Spleen (tissue), 13 donors: ENCODE measurements at places on chromosomes 12 and 14. TPM values are rescaled to one million over a fixed set of nuclear protein-coding genes. Genes with fewer than 3 reads are reported as not detected.
A peak's percentile ranks its signal among the peaks of the same experiment; 100 is the strongest.

The ZFHX2 gene
- total RNA-seq: 2.9 TPM

The PRKD1 gene
- 5.2 TPM for total RNA-seq

The KRT3 gene
- not detected for total RNA-seq

The RNF10 gene
- 248 TPM for total RNA-seq

The SLC25A21 gene
- 0.16 TPM for total RNA-seq

The PTPRQ gene
- not detected for total RNA-seq

The LRFN5 gene
- 2.9 TPM for total RNA-seq

The SERPINA10 gene
- total RNA-seq: not detected

The SYCP3 gene
- total RNA-seq: 0.39 TPM

The CD4 gene
- 125 TPM for total RNA-seq

GRCh38 chr14:104678346-104678745 is 11.1 kb upstream of the INF2 start:
- DNase-seq: peak; percentile 80

DNA sequence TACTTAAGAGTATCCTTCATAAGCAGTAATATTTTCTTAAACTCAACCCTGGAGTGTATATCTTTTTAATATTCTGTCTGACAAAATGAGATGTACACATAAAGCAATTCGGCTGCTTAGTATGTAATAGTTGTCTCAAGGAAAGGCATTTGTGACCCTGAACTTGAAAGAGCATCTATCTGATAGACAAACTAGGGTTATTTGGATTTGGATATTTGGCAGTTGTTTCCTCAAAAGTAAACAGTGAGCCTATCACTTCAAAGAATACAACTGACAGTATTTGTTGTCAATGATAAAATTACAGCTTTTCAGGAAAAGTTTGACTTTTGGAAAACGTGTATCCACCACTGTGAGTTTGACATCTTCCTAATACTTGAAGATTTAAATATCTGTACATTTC is 123.4 kb downstream of the TGFB3 start:
- DNase-seq: no peak

GRCh38 chr12:83136411-83136810 is 449.7 kb downstream of the TMTC2 start:
- no peak for DNase-seq

GRCh38 chr12:15165012-15165659 is 56.1 kb downstream of the RERG start:
- no peak for DNase-seq

DNA sequence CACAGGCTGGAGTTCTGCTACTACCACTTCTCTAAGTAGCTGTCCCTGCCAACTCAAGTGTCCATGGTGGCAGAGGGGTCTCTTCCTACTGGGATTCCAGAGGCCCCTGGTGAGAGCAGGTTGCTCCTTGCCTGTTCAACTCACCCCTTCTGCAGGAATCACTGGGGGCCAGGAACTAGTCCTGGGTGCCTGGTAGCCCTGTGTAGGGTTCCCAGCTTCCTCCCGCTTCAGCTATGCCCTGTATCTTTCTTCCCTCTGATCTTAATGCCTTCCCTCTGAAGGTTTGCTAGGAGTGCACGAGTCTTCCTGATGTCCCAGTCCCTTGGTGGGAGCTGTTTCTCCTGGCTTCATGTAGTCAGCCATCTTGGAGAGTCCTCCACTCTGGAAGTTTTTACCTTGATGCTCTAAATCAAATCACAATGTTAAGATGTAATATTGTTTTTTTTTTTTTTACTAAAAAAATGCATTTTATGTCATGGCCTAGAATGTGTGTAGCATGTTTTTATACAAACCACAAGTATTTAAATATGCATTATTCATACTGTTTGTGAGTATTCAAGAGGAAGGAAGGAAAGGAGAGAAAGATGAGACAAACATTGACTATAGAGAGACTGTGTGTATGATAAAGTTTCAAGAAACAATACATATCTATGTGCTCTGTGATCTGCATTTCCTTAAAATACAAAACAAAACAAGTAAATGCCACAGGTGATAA is 54.7 kb downstream of the FRS2 start:
- no peak for DNase-seq

GRCh38 chr14:34368115-34368970 is 93.7 kb downstream of the SPTSSA start:
- no peak for DNase-seq

GRCh38 chr12:110742096-110742717 is 484 bp downstream of the PPP1CC start:
- DNase-seq: no peak

DNA sequence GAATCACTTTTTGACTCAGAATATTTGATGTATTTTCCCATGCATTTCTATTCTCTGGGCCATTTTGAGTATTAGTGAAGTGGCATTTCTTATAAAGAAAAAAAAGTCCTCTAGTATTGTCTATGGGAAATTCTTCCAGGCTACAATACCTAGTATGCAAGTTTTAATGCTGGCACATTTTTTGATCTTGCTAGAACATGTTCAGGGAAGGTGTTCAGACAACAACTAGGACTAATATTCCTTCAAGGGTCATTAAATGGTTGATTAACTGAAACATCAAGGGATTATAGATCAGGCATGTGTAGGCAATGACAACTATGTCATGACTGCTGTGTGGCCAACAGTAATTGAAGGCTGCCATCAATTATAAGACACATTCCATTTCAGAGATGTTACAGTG is 7.7 kb downstream of the CCDC184 start:
- DNase-seq: no peak

- DNase-seq: no peak
Measured at GRCh38 chr14:76109087-76109880, 42.4 kb upstream of the GPATCH2L start.

DNA sequence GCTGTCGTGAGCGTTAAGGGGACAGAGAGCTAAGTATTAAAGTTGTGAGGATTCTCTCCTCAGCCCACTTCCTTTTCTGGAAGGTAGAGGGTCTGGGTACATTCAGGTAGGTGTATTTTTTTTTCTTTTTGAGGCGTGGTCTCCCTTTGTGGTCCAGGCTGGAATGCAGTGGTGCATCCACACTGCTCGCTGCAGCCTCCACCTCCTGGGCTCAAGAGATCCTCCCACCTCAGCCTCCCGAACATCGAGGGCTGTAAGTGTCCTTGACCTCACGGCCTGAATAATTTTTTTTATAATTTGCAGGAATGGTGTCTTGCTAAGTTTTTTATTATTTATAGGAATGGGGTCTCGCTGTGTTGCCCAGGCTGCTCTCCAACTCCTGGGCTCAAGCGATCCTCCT is 1.4 kb downstream of the PUS1 start:
- no peak for DNase-seq

DNA sequence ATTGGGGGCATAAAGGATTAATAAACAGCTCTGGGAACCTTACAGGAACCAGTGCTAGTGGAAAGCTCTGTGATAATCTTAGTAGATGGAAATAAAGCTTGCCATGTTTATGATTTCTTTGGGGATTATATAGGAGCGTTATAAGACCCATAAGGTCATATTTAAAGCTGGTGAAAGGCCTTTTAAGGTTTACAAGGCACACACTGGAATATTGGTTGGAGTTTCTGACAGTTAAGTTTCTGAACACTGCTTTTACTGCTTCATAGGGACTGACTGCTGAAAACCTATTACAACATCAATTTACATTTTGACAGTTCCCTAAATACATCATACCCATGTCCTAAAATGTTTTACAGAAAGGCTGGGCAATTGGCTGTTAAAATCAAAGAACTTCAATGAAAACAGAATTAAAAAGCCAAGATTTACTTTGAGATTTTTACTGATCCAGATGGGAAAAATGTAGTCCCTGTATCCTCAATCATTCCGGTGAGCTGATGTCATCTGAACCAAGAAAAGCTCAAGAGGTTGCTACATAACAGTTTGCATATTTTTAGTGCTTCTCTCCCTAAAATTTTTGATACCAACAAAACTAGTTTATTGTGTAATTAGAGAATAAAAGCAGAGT is 153.7 kb upstream of the IGF1 start:
- DNase-seq: no peak

- no peak for DNase-seq
Measured at GRCh38 chr12:29622251-29622650, 124.8 kb upstream of the OVCH1 start.

DNA sequence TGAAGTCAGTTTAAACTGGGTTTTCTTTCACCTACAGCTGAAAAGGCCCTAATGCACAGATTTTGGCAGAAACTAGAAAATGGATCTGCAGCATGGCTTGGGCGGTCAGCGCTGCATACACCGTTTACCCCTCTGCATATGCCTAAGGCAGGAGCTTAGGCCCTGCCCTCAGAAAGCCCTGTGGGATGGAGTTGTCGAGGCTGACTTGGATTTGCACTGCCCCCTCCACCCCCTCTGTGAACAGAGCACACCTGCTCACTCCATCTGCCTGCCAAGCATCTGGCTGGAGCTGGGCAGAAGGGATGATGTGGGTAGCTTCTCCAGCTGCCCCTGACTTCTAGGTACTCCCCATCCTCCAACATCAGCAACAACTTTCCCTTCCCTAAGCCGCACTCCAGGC is 41.9 kb downstream of the TTC7B start:
- no peak for DNase-seq

DNA sequence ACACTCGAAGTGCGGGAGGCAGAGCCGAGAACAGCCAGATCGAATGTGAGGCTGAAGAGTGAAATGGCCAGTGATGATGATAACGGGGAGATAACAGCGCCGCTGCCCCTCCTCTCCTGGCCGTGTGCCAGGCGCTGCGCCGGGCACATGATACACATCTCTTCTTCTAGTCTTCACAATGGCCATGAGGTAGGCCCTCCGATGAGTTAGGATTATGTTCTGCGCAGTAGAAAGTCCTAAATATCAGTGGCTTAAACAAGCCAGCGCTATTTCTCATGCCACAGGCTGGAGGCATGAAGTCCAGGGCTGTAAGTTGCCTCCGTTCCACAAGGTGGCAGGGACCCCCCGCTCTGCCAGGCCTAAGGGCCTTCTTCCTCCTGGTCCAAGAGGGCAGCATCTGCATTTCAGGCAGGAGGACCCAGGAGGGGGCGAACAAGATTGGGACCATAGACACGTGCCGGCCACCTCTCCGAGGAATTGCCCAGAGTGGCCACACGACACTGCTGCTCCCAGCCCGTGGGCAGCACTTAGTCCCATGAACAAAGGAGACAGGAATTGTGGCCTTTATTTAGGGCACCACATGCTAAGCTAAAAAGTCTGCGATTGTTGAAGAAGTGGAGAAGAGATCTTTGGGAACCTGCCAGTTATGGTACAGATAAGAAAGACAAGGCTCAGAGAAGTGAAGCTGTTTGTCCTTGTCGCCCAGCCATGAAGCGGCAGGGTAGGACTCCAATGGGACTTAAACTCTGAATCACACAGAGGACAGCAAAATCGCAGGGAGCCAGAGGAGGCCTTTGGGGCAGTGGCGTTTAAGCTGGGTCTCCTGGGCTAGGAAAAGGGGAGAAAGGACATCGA is 10.9 kb upstream of the HVCN1 start:
- no peak for DNase-seq

GRCh38 chr12:102568276-102568675 is 87.9 kb upstream of the IGF1 start:
- no peak for DNase-seq

DNA sequence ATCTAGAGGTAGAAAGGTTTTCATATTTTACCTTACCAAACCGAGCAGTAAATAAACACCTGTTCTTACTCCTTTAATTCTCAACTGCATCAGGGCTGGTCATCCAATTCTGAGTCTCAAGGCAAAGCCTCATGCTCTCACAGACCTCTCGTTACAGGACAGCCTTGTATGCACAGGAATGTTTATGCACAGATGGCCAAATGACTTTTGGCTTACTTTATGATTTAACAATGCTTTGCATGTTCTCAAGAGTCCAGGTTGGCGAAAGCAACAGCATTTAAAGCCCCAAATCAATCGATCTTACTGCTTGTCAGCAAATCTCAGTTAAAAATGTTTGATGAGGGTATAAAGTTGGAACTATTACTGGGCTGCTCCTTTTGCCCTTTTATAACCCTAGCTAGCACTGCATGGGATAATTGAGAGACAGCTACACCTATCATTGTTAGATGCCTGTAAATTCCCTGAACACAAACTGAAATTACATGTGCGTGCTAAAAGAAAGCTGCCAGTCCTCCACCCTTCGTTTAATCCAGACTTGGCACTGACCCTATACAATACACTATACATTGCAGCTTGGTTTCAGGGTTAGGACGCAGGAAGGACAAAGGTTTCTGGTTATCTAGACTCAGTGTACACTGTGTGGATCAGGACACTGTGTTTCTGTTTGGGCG is 63.6 kb downstream of the TMCC3 start:
- no peak for DNase-seq

- DNase-seq: no peak
Measured at GRCh38 chr12:9851050-9851449, 18.1 kb downstream of the CLEC2B start.

DNA sequence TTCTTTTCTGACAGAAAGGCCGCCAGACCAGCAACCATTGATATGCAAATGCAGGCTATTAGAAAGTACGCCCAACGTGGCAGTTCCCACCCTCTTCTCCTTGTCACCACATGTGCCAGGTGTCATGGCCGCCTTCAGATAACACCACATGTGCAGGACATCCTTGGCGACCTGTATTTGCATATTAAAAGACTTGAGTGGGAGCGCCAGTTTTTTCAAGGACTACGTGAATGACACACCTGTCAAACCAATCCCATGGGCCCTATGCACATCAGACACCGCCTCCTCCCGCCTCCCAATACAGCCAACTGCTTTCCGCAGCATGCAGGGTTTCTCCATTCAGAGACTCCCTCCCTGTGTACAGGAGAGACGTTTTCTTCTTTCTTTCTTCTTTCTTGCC is 318.6 kb upstream of the FAR2 start:
- no peak for DNase-seq

GRCh38 chr14:99055816-99056215 is 216.2 kb downstream of the BCL11B start:
- DNase-seq: no peak

GRCh38 chr12:48122065-48122834 is 3.1 kb downstream of the PFKM start:
- DNase-seq: no peak
